ENCODE measurements at places on chromosomes 7 and 10.

GRCh38 chr10:6877336-6877721 lies 297.3 kb upstream of the PRKCQ start:
- DNase-seq = no peak

- DNase-seq = no peak
These were observed 38.8 kb downstream of the CNPY1 start for GRCh38 chr7:155507576-155507975.

- DNase-seq = peak; percentile 73
These were observed 29.7 kb downstream of the TRIM8 start for GRCh38 chr10:102673819-102674511.

DNA sequence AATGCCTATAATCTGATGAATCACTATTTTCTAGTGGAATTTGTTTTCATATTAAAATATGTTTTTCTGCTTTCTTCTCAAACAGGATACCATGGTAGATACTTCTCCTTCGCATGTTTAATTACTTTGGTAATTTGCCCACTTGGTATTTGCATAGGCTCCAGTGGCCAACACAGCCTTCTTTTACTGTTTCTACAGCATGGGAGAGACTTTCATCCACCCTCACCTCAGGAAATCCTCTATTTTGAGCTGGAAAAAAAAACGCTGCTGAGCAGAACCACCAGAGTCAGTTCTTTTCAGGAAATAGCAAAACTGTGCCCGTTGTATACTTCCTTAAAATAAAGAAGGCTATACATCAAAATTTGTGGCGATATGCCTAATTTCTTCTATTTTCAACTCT lies 213.3 kb downstream of the MDFIC start:
- no peak for DNase-seq

GRCh38 chr10:23540401-23541030 lies 101.6 kb downstream of the OTUD1 start:
- no peak for DNase-seq

GRCh38 chr10:3424111-3424851 lies 251.7 kb upstream of the PITRM1 start:
- DNase-seq = peak; percentile 51

DNA sequence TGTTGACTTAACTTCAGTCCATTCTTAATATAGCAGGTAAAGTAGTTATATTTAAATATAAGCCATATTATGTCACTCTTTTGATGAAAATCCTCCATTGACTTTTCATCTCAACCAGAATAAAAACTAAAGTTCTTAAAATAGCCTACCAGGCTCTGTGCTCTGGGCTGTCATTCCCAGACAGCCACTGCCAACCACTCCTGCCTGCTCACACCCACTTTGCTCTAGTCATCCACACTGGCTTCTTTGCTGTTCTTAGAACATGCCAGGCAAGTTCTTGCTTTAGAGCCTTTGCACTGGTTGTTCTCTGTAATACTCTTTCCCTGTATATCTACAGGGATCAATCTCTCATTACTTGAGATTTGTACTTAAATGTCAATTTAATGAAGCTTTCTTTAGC lies 80.6 kb downstream of the ZEB1 start:
- no peak for DNase-seq

DNA sequence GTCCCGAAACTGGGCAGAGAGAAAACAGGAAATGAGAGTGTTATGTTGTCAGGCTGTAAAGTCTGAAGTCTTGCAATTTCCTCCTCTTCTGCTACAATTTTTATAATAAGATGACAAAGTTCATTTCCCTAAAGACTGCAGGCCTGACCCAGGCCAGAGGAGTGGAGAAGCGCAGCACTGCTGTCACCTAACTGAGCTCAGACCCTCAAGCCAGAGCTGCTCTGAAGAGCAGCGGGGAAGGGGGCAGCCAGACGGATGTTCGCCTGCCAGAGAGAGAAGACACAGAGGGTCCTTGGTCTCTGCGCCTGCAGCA lies 12.6 kb upstream of the AOAH start:
- no peak for DNase-seq

- DNase-seq = peak; percentile 37
These were observed 80.9 kb downstream of the ABLIM1 start for GRCh38 chr10:114577133-114577532.

DNA sequence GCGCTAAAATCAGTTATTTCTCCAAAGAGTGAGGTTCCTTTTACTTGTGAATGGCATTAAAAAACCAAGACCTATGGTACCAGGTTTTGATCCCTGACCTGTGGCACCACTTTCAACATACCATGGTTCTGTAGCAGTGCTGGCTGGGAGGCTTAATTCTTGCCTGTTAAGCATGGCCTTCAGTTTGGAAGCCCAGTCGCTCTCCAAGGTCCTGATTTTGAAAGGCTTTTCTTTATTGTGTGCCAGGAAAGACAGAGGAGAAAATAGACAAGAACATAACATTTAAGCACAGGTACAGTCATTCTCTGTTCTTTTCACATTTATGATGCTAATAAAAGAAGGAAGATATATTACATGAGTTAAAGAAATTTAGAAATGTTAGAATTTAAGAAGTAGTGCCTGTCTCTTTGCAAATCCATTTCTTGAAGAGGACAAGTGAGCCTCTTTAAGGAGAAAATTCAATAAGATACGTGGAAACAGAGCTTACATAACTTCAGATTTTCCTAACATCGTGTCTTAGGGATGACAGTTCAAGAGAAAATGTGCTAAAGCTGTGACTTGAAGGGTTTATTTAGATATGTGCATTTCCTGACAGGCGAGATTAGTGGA lies 357.6 kb downstream of the DPP6 start:
- DNase-seq = peak; percentile 6

DNA sequence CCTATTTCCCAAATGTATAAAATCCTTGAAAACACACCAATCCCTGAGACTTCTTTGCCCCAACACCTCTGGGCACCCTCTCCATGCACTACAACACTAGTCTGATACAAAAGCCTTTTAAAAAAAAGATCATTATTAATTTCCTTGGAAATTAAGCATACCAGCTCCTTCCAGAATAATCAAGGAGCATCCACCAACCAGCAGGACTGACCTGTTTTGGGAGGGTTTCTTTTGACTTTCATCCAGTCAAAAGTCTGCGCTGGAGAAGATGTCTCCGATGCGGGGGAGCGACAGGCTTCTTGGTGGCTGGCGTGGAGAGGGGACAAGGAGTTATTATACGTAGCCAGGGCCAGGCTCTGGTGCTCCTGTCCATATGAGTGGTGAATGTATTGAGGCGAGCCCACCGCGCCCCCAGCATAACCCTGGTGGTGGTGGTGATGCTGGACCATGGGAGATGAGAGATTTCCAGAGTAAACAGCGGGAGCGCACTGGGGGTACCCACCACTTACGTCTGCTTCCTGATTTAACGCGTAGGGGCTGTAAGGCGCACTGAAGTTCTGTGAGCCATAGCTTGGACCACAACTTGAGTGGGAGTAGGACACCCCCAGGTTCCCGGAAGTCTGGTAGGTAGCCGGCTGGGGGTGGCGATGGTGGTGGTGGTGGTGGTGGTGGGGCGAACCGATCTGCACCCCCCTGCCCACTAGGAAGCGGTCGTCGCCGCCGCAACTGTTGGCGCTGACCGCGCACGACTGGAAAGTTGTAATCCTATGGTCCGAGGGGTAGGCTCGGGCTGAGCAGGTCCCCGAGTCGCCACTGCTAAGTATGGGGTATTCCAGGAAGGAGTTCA lies 527 bp downstream of the HOXA1 start:
- DNase-seq = no peak

DNA sequence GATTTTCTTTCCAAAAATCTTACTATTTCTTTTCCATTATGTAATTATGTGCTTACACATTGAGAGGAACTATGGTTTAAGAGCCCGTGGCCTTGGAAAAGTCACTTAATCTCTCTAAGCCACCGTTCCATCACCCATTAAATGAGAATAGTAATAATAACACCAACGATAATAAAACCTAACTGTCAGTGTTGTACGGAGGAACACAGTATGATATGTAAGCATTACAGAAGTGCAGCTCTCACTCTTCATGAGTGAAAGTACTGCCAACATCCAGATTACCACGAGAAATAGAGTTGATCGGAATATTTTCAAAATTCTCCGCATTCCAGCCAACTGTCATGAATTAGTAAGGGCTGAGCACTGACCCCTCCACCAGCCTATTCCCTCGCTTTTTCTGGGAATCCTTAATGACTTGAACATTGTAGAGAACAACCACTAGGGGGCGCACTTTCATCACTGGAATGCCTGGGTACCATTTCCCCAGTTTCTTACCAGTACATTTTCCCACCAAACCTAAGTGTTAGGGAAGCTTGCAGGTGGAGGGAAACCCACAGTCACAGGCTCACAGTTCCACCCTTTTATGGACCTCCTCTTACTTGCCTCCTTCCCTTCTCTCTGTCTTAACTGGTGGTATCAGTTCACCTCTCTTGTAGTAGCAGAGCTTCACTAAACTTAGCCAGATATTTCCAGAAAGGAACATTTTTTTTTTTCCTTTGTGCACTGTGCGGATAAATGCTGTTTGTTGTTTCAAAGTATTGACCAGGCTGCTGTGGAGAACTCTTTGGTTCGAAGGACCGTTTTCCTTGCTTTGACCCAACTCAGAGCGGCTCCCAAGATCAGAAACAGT lies 27.8 kb downstream of the NKX2-3 start:
- peak; percentile 76 for DNase-seq

GRCh38 chr7:101479217-101479616 lies 116.5 kb downstream of the COL26A1 start:
- DNase-seq = no peak

- DNase-seq = no peak
These were observed 151.5 kb upstream of the PDE1C start for GRCh38 chr7:32221736-32222135.

GRCh38 chr10:99976886-99977665 lies 32.7 kb downstream of the DNMBP start:
- peak; percentile 71 for DNase-seq

DNA sequence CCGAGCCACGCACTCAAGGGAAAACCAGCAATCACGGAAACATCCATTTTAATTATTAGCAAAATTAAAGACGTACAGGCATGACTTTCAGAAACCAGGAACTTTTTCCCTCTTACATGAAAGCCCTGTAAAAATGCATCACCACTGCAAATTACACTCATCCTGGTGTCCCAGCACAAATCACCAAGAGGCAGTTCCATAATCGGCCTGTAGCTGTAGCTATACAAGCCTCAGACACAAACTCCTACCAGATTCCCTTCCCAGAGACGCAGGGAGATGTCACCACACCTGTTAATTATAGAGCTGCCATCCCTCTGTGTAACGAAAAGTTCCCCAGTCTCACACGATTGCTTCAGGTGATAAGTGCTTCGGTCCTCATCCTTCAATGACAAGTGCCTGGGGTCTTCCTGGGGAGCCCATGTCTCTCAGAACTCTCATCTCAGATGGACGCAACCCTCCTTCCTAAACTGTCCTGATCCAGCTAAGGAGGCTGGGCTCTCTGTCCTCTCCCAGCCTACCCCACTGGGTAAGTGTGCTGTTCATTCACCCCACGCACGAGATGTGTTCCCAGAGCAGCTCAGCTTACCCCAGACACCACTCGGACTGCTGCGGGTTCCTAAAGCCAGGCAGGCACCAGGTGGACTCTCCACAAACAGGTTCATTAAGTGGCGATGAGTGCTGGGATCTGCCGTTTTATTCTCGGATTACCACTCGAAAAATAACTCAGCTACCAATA lies 5.9 kb downstream of the FGFR2 start:
- DNase-seq = no peak

DNA sequence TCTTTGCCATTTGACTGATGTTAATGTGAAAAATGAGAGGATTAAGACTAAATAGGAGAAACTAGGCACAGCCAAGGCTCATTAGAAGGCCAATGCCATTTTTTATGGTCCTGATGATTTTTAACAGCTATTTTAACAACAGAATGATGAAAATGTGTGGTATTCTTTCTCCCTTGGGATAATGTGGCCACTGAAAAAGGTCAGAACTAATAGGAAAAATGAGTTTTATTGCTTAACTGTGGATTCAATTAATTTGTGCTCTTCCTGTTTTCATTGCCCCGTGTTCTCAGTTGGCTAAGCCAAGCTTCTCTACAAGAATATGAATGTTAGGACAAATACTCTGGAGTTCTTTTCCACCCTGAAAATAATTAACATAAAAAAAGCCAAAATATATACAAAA lies 56.6 kb downstream of the BMPER start:
- DNase-seq = no peak

- peak; percentile 35 for DNase-seq
These were observed 162.3 kb downstream of the SEM1 start for GRCh38 chr7:96547371-96547811.

- DNase-seq = no peak
These were observed 2.7 kb downstream of the IL2RA start for GRCh38 chr10:6059506-6059905.

DNA sequence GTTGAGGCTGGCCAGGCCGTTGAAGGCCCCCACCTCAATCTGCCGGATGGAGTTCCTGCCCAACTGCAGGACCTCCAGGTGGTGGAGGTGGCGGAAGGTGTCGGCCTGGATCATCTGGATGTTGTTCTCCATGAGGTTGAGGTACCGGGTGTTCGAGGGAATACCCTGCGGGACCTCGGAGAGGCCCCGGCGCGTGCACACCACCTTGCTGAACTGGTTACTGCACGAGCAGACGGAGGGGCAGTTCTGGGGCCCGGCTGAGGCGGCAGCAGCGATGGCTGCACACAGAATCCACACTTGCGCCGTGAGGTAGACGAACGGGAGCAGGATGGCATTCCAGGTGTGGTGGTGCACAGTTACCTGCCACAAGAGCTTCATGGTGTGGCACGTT lies 979 bp downstream of the LRRC4 start:
- DNase-seq = no peak

DNA sequence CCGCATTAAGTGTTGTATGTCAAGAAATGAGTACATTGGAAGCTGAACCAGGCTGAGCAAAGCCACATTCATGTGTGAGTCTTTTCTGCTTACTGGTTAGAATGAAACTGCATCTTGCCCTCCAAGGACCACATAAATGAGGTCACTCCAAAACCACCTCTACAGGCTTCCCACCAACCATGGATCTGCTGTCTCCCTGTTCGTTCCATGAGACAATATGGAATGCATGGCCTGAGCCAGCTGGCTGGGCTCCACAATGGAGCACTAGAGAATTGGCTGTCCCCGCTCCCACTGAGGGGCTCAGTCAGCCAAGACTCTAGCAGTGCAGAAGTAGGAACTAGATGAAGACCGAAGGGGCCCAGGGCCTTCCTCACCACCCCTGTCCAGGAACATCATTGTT lies 120.8 kb downstream of the TNS3 start:
- DNase-seq = no peak

Data from urothelium cell line (cell line).